ENCODE measurements at places on chromosomes 6 and 20.

- no peak for DNase-seq
These were observed 10.7 kb downstream of the SUN5 start for GRCh38 chr20:32993496-32994050.

DNA sequence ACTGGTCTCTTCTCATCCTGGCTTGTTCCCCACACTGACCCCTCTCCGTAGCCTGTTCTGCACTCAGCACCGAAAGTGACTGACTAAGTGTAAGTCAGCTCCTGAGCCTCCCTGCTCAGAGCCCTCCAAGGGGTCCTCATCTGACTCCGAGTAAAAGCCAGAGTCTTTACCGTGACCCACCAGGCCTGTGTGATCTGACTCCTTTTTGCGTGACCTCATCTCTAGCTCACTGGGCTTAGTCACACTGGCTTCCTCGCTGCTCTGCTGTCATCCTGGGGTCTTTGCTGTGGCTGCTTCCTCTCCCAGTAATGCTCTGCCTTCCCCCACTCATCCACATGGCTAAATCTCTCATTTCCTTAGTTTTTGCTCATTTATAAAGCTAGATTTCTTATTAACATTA, 116.6 kb downstream of the PLCB4 start:
- DNase-seq: no peak

GRCh38 chr6:24079076-24079475, 46.9 kb upstream of the NRSN1 start:
- DNase-seq: no peak

DNA sequence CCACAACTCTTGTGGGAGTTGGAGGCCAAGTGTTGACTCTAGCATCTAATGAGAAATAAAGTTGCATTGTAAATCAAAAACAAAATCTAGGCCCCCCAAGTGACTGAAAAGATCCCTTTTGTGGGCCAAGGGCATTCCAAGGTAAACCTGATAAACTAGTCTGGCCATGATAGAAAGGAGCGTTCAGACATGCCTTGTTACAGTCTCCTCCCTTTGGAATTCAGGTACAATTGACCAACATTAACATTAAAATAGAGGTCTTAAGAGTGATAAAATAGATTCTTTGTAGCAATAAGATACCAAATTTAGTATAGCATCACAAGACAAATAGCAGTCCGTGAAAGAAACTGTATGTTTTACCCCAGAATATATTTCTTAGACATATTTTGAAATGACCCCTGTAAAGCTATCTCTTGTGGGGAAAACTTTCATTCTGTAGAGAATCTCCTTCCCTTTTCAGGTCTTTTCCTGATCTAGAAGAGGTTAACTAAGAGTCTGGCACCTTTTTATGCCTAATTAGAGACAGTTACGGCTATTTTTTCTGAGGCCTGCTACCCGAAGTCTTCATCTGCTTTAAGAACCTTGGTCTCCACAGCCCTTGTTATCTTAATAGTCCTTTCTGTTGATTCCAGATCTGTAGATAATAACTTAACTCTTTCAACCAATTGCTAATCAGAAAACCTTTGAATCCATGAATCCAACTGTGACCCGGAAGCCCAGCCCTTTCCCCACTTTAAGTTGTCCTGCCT, 495.4 kb upstream of the MMS22L start:
- no peak for DNase-seq

DNA sequence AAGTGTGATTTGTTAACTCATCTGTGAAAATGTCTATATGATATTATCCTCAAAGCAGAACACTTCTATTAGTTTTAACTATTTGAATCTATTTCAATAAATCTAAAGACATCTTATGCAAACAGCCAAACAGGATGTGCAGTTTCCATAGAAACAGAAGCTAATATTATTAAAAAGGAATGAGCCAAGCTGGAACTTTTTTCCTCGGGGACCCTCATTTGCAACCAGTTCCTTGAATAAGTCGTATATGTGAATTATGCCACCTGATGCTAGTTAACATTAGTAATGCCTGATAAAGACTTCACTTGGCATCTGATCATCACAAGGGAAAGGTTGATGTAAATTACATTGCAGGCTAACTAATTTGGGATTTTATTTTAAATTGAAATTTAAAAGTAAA, 216.9 kb upstream of the SMLR1 start:
- no peak for DNase-seq

DNA sequence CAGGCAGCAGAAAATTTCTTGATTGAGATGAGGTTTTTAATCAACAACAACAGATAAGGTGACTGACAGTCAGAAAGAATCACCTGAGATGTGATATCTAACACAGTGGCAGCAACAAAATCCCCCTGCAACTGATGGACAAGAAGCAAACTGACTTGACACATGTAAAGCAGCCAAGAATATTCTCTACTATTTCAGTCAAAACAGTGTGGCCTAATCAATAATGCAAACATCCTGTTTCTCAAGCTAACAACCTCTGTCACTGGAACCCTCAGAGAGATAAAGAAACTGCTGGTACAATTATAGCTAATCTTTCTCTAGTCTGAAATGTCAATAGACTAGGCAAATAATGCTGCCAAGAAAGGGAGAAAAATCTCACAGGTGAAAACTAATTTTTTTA, 4.6 kb upstream of the CGA start:
- DNase-seq: no peak

DNA sequence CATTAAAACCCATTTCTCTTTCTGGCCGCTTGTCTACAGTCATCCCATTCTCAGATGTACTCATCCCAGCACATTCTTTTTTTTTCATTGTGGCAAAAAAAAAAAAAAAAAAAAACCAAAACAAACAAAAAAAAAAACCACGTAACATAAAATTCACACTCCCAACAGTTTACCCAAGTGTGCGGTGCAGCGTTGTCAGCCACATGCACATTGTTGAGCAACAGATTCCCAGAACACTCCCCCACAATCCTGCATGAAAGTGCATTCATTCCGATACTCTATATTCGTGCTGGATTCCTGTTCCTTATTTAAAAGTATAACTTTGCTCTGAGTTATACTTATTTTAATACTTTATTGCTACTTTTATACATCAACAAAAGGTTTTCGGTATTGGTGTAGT, 96.0 kb downstream of the SASH1 start:
- no peak for DNase-seq

GRCh38 chr6:54130179-54130578, 18.9 kb downstream of the MLIP start:
- DNase-seq: no peak

DNA sequence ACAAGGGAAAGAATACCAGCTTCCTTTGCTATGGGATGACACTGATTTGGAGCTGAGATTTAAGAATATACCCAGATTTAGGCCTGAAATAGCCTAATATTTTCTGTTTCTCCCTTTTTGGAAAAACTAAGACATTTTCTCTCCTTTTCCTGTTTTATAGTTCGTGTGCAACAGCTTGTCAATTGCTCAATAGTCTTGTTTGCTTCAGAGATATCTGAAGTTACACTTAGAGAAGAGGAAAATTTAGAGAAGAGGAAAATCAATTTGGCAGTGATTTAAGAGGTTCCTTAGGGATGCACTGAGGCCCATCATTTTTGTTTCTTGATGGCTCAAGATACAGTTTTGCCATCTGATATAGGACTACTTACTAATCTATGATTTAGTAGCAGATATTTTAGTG, 398.6 kb downstream of the RFPL4B start:
- DNase-seq: no peak

GRCh38 chr20:63744158-63744557, 4.6 kb downstream of the SLC2A4RG start:
- DNase-seq: no peak

DNA sequence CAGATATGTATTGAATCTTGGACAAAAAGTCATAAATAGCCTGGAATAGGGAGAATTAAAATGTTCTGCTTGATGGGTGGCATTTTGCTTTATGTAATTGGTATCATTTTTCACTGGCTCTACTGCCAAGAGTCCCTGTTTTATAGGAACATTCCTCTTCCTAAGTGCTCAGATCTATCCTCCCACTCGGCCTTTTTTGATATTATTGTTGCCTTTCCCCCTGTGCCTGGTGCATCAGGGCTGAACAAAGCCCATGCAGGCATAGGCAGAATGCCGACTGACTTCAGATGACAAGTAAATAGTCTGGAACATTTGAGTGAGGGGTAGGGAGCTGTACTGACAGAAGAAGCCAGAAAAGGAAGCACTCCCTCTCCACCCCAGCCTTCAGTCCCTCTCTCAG, 127.0 kb downstream of the PKHD1 start:
- no peak for DNase-seq

DNA sequence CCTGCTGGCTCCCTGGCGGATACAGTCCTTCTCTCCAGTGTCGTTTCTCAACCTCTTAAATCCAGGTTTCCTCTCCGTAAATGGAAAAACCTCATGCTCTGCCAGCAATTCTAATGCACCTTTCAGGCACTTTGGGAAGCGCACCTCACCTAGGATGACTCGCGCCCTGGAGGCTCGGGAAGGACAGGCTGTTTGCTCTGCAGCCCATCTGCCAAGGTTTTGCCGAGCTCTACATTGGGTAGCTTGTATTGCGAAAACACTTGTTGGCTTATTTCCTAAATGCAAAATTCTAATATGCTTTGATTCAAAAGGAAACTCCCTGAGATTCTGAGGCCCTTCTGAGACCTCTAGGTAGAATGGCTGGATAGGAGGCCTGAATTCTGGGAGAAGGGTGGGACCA, 102.6 kb upstream of the MLN start:
- DNase-seq: no peak

DNA sequence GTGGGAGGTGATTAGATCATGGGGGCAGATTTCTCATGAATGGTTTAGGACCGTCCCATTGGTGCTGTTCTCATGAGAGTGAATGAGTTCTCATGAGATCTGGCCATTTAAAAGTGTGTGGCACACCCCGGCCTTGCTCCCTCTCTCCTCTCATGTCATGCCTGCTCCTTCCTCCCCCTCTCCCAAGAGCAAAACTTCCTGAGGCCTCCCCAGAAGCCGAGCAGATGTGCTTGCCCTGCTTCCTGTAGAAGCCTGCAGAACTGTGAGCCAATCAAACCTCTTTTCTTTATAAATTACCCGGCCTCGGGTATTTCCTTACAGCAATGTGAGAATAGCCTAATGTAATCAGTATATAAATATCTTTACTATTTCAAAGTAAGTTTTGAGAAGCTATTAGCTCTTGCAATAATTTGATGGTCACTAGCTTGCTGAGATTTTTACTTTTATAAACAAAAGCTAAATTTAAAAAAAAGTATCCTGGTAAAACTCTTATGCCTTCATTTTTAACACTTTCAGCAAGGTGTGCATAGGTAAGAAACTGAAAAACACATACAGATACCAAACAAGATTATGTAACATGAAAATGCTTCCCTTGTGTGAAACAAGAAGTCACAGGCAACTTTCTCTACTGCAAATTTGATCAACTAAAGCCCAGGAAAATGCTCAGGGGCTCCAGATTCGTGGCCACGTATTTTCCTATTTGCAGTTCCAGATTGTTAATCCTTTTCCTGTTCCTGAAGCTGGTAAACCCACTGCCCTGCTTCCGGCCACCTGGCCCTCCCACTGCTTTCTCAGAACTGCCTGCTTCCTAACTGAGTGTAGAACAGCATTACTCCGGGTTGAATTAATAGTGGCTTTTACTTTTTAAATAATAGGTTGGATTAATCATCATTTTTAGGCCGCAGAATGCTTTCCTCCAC, 395.1 kb upstream of the CNR1 start:
- DNase-seq: no peak

DNA sequence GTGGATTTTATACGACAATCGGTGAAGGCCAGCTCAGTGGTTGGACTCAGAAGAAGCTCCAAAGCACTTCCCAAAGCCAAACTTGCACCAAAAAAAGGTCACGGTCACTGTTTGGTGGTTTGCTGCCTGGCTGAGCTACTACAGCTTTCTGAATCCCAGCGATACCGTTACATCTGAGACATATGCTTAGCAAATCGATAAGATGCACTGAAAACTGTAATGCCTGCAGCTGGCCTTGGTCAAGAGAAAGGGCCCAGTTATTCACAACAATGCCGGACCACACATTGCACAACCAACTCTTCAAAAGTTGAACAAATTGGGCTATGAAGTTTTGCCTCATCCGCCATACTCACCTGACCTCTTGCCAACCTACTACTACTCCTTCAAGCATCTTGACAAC, 70.2 kb downstream of the FILIP1 start:
- no peak for DNase-seq

DNA sequence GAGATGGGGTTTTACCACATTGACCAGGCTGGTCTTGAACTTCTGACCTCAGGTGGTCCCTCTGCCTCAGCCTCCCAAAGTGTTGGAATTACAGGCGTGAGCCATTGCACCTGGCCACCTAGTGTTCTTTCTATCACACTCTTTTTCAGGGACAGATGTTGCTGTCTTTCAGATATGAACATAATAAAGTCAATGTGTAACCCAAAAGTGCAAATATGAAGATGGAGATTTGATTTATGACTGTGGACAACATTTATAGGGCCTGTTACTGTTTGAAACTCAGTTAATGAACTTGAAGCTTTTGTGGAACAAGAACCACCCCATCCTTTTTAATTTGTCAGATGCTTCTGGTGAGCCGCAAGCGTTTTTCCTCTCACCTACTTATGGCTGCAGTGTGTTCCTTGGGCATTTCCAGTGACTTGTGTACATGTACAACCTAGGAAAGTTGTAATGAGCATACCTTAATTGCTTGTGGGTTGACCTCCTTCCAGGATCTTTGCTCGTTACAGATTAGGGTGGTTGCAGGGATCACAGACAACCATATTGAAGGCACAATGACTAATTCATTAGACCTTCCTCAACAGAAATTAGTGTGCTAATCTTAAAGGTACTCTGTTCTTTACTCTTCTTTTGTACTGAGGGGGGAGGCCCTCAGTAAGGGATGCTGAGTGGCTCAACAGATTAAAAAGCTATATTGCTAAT, 6.8 kb downstream of the TBPL1 start:
- no peak for DNase-seq
